Kidney epithelial cell (primary cell): ENCODE measurements at places on chromosomes 12 and 14.

GRCh38 chr12:62643486-62643885, 176.9 kb downstream of the MON2 start:
- no peak for DNase-seq

- peak; percentile 19 for DNase-seq
Observed at GRCh38 chr12:69284131-69284530, 44.8 kb downstream of the CPSF6 start.

DNA sequence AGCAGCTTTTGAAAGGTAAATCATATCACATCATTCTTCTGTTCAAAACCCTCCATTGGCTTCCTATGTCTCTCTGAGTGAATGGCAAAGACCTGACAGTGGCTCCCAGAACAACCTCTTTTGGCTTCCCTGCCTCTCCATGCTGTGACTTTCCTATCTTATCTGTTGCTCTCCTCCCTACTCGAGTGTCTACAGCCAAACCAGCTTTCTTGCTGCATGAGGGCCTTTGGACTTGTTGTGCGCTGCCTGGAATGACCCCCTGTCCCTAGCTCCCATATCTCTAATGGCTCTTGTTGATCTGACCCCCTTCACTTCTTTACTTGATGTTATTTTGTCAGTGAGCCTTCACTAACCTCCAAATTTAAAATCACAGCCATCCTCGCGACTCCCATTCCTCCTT, 2.5 kb downstream of the SYNE2 start:
- no peak for DNase-seq

DNA sequence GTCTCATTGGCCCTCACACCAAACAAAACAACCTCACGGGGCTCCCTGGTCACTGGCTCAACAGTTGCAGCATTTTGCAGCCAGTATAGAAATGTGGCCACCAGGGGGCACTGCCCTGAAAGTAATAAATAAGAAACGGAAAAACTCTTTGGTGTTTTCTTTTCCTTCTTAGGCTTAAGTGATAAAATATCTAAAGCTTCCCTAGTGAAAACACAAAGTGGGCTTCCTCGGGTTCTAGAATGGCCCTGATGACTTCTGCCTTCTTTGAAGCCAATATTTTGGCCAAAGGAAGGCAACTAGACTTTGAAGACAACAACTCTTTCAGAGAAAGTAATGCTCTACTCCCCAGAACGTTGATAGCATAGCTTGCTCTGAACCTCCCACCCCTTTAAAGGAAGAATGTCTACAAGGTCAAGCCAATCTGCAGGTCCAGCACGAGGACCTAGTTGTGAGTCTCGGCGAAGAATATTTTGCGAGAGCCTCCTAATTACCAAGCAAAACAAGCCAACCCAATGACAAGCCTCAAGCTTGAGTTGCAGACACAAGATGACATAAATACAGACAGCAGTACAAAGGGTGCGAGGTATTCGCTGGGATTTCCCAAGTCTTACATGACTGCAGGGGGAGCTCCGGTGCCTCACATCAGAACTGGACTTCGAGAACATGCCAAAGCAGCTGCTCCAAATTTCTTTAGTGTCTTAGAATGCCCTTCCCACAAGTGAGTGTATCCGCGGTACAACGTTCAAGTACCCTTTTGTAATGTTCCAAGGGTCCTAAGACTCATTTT, 2.6 kb downstream of the ITPK1 start:
- peak; percentile 43 for DNase-seq

GRCh38 chr12:111057701-111058425, 137.5 kb upstream of the MYL2 start:
- no peak for DNase-seq
